Type B pancreatic cell (in vitro differentiated cells): ENCODE measurements at places on chromosomes 1 and 21.

- H3K27me3 ChIP-seq, result no peaks in the 10 kb centered on the region
- H3K27ac ChIP-seq, result no peak overlapping the region
- peaks cover under 1% of the 10 kb centered on the region for H3K4me1 ChIP-seq
- H3K4me3 ChIP-seq, result no peak overlapping the region
- DNase-seq, result no peak
These were observed 9.9 kb upstream of the HAO2 start for GRCh38 chr1:119358636-119359035.

DNA sequence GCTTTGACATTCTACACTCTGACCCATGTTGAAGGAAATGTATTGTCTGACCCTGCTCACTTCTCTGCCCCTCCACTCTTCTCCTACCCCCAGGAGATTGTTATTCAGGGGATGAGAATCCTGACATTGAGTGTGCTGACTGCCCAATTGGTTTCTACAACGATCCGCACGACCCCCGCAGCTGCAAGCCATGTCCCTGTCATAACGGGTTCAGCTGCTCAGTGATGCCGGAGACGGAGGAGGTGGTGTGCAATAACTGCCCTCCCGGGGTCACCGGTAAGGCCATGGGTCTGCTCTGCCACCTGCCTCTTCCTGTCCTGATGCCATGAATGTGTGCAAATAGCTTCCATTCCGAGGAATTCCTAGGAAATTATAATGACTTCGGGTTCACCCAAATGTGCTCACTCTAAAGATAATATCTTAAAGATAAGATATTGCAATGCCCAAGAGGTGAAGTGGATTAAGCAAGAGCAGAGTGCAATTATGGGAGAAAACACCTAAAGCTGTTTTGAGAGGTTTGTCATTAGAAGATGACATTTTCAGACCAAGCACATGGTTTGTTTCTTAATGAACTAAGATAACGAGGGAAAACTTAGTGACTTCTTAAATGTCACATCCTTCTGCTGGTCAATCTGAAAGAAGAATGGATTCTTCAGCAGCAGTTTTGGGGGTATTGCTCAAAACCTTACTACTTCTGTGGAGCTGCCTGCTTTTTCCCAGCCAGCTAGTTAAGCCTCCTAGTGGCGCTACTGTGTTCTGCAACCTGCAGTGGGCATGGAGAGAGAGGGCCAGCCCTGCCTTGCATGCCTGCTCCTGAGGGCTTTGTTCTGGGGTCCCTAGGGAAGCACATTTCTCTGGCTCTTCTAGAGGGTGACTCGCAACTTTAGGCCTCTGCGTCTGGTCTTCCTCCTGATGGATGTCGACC is 41.6 kb downstream of the LAMC2 start:
- peaks cover 21% of the 10 kb centered on the region for H3K4me1 ChIP-seq
- no peak for DNase-seq
- no peaks in the 10 kb centered on the region for H3K36me3 ChIP-seq
- H3K4me3 ChIP-seq, result no peak overlapping the region

- H3K27me3 ChIP-seq, result peaks cover 3% of the 10 kb centered on the region
- H3K27ac ChIP-seq, result no peak overlapping the region
- H3K36me3 ChIP-seq, result no peaks in the 10 kb centered on the region
- DNase-seq, result no peak
- H3K4me1 ChIP-seq, result peaks cover 5% of the 10 kb centered on the region
These were observed 117.8 kb downstream of the HHAT start for GRCh38 chr1:210446479-210446878.

DNA sequence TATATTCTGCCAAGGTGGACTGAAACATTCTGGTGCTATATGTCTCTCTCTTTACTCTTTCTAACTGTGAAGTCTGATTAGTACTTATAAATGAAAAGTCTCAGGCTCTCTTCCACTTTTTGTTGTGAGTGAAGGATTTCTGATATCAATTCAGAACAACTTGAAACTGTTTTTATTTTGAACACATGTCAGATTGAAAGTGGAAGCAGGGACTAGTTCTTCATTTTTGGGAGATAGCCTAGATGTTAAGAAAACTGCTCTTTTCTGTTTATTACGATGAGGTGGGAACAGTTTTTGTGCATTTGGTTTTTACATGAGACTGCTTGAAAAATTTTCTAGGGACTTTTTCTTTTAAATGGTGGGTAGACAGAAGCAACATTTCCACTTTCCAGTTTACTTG is 14.5 kb upstream of the GBP3 start:
- no peaks in the 10 kb centered on the region for H3K27me3 ChIP-seq
- no peaks in the 10 kb centered on the region for H3K36me3 ChIP-seq
- no peak for DNase-seq
- no peak overlapping the region for H3K4me3 ChIP-seq
- H3K27ac ChIP-seq, result no peak overlapping the region

- no peaks in the 10 kb centered on the region for H3K27me3 ChIP-seq
- no peaks in the 10 kb centered on the region for H3K36me3 ChIP-seq
- no peak for DNase-seq
- no peak overlapping the region for H3K27ac ChIP-seq
- H3K4me3 ChIP-seq, result no peak overlapping the region
These were observed 81.0 kb downstream of the NTMT2 start for GRCh38 chr1:170226767-170227166.

DNA sequence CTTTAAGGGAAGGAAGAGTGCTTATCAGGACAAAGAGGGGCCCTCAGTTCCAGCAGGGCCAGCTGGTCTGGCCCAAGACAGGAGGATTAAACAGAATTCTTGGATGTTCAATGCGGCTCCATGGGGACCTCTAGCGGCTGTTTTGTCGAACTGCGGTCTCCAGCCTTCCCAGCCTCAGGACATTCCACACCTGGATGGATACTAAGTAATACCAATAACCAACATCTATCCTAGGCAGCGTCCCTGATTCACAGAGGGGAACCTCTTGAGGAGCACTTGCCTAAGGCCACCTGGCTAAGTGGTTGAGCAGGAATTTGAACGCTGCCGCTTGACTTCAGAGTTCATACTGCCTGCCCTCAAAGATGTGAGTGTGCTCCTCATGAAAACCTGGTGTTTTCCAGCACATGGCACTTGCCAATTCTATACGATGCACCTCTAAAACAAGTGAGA is 15.5 kb upstream of the CD247 start:
- H3K36me3 ChIP-seq, result no peaks in the 10 kb centered on the region
- no peak overlapping the region for H3K4me3 ChIP-seq
- H3K27me3 ChIP-seq, result no peaks in the 10 kb centered on the region
- DNase-seq, result peak; percentile 81
